ENCODE measurements at places on chromosomes 3 and 15. TPM values are rescaled to one million over a fixed set of nuclear protein-coding genes. Genes with fewer than 3 reads are reported as not detected.

GRCh38 chr15:80367094-80367493 lies 37.1 kb upstream of the ARNT2 start:
- H3K4me3 ChIP-seq, result no peak overlapping the region
- H3K36me3 ChIP-seq, result peaks cover 2% of the 10 kb centered on the region
- 0 out of 2 replicates have a peak, but pooled peaks cover 2% of the 10 kb centered on the region for H3K27me3 ChIP-seq
- DNase-seq, result peak; percentile 83

The BCHE gene
- 0.11 TPM for total RNA-seq

- no peak overlapping the region for H3K27ac ChIP-seq
- no peak overlapping the region for H3K4me3 ChIP-seq
- H3K4me1 ChIP-seq, result peaks cover 38% of the 10 kb centered on the region
- H3K36me3 ChIP-seq, result no peaks in the 10 kb centered on the region
- H3K27me3 ChIP-seq, result no peaks in the 10 kb centered on the region
Measured at GRCh38 chr15:70491201-70491621, 272.1 kb downstream of the UACA start.

The BOC gene
- total RNA-seq, result 0.47 TPM

The UROC1 gene
- not detected for total RNA-seq

The ASB14 gene
- 0.04 TPM for total RNA-seq

The LARP6 gene
- total RNA-seq, result not detected

DNA sequence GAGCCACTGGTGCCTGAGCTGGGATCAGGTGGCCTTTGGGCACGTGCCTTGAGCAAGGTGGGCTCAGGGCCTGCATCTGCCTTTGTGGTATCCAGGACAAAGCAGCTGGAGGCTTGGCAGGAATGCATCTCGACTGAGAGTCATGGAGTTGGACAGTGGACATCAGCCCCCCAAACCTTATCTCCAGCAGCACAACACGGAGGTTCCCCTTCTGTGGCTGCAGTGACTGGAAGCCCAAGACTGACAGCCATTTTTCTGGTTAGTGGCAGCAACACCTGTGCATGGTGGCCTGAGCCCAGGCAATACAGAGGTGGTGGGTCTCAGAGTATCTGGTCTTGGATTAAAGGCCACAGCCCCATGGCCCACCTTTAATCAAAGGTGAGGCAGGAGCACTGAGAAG lies 27.8 kb upstream of the TSEN2 start:
- H3K27me3 ChIP-seq, result no peaks in the 10 kb centered on the region
- no peak for DNase-seq
- no peaks in the 10 kb centered on the region for H3K36me3 ChIP-seq
- H3K27ac ChIP-seq, result no peak overlapping the region
- no peaks in the 10 kb centered on the region for H3K4me1 ChIP-seq

The RTP4 gene
- 3.4 TPM for total RNA-seq

DNA sequence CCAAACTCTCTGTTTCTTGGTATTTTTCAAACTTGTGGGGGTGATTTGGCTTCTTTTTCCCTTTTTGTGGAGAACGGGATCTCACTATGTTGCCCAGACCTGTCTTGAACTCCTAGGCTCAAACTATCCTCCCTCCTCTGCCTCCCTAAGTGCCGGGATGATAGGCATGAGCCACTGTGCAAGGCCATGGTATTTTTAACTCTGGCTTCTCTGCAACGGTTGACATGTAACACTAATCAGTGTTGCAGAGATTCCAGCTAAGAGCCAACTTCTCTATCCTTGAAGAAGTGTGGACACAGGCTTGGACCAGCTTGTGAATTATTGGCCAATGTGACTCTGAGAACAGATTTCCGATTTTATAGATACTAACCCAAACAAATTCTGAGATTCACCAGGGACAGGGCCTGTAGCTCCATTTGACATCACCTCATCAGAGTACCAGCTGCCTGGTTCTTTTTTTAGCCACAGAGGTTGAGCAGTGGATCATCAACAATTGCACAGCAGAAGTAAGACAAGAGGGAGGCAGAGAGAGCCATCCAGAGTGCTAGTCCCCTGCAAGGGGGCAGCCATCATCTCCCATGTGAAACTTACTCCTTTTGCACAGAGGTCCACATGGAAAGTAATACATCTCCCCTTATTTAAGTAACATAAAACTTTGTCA lies 98.1 kb upstream of the SYNPR start:
- no peaks in the 10 kb centered on the region for H3K36me3 ChIP-seq
- no peak overlapping the region for H3K27ac ChIP-seq
- no peak overlapping the region for H3K4me3 ChIP-seq
- DNase-seq, result no peak
- no peaks in the 10 kb centered on the region for H3K4me1 ChIP-seq

DNA sequence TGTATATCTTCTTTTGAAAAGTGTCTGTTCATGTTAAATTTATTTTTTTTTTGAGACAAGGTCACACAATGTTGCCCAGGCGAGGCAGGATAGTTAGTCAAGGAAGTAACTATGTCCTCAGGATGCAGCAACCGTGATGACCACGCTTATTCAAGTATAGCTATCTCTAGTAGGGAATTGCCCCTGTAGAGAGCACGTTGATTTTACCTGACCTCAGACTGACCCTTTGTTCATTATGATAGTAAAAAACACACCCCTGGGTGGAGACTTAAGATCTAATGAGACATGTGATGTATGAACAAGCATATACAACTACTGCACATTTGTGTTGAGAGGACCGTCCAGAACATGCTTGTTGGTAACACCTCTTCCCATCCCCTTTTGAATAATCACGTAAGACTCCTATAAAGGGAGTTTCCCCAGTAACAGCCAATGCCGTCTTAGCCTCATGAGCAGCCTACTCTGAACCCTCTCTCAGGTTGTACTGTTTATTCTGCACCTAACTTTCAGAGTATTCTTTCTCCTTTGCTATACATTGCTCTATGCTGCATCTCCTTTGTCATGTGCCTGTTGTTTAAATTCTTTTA lies 32.9 kb downstream of the ZNF621 start:
- 0 out of 2 replicates have a peak, but pooled peaks cover 3% of the 10 kb centered on the region for H3K4me1 ChIP-seq
- no peak overlapping the region for H3K27ac ChIP-seq
- no peaks in the 10 kb centered on the region for H3K36me3 ChIP-seq
- no peak overlapping the region for H3K4me3 ChIP-seq
- no peak for DNase-seq

The SPINT1 gene
- 3.4 TPM for total RNA-seq

- no peaks in the 10 kb centered on the region for H3K4me1 ChIP-seq
- H3K36me3 ChIP-seq, result no peaks in the 10 kb centered on the region
- H3K27me3 ChIP-seq, result no peaks in the 10 kb centered on the region
Measured at GRCh38 chr15:34279368-34279767, 54.6 kb downstream of the EMC4 start.

DNA sequence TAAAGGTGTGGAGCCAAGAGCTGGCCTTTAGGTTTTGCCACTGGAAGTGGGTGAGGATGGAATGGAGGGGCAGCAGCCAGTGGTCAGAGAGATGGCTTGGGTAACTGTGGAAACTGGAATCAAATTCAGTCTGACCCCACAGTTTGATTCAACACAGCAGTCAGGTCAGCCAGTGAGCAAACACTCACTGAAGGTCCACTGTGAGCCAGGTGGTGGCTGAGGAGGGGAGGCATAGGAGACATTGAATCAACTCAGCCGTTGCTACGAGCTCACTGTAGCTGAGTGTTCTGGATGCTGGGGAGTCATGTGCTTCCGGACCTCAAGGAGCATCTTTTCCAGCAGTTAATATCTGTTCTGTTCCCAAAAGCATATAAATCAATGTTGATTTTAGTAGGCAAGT lies 37.5 kb downstream of the LPP start:
- 0 out of 2 replicates have a peak, but pooled peaks cover 6% of the 10 kb centered on the region for H3K36me3 ChIP-seq
- H3K27me3 ChIP-seq, result no peaks in the 10 kb centered on the region
- peaks cover 20% of the 10 kb centered on the region for H3K4me1 ChIP-seq
- no peak overlapping the region for H3K4me3 ChIP-seq
- DNase-seq, result no peak

The GPR62 gene
- total RNA-seq, result not detected

- DNase-seq, result no peak
- no peaks in the 10 kb centered on the region for H3K4me1 ChIP-seq
- H3K27ac ChIP-seq, result no peak overlapping the region
- no peaks in the 10 kb centered on the region for H3K27me3 ChIP-seq
- no peak overlapping the region for H3K4me3 ChIP-seq
Measured at GRCh38 chr3:61463191-61463590, 98.2 kb upstream of the PTPRG start.

- DNase-seq, result no peak
- H3K4me3 ChIP-seq, result no peak overlapping the region
Measured at GRCh38 chr3:159892171-159892795, 96.4 kb upstream of the IL12A start.

GRCh38 chr15:89648106-89649012 lies 6.9 kb downstream of the KIF7 start:
- no peaks in the 10 kb centered on the region for H3K27me3 ChIP-seq
- DNase-seq, result no peak
- no peak overlapping the region for H3K27ac ChIP-seq
- H3K4me3 ChIP-seq, result no peak overlapping the region
- H3K36me3 ChIP-seq, result no peaks in the 10 kb centered on the region

The TM4SF4 gene
- total RNA-seq, result not detected

DNA sequence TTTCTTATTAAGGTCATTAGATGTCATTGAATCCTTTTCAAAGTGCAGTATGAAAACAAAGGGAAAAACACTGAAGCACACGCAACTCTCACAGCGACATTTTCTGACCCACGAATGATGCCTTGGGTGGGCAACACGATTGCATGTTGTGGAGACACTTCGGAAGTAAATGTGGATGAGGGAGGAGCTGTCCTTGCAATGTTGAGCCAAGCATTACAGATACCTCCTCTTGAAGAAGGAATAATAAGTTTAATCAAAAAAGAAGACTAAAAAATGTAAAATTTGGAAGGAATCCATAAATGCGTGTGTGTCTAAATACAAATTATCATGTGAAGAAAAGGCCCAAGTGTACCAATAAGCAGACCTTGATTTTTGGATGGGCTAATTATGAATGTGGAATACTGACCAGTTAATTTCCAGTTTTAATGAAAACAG lies 16.9 kb downstream of the THBS1 start:
- no peaks in the 10 kb centered on the region for H3K36me3 ChIP-seq
- no peak overlapping the region for H3K27ac ChIP-seq
- no peak overlapping the region for H3K4me3 ChIP-seq
- H3K27me3 ChIP-seq, result no peaks in the 10 kb centered on the region
- no peaks in the 10 kb centered on the region for H3K4me1 ChIP-seq

- H3K27me3 ChIP-seq, result no peaks in the 10 kb centered on the region
- no peaks in the 10 kb centered on the region for H3K4me1 ChIP-seq
- no peak for DNase-seq
- no peak overlapping the region for H3K4me3 ChIP-seq
- no peaks in the 10 kb centered on the region for H3K36me3 ChIP-seq
- no peak overlapping the region for H3K27ac ChIP-seq
Measured at GRCh38 chr3:56720849-56721248, 37.8 kb upstream of the TASOR start.

GRCh38 chr15:28861031-28861534 lies 12.6 kb upstream of the GOLGA6L7 start:
- H3K27me3 ChIP-seq, result no peaks in the 10 kb centered on the region
- no peaks in the 10 kb centered on the region for H3K4me1 ChIP-seq
- no peak for DNase-seq
- H3K36me3 ChIP-seq, result no peaks in the 10 kb centered on the region
- H3K4me3 ChIP-seq, result no peak overlapping the region

The MESP2 gene
- not detected for total RNA-seq

GRCh38 chr3:82082796-82083195 lies 321.4 kb upstream of the GBE1 start:
- H3K27me3 ChIP-seq, result no peaks in the 10 kb centered on the region
- no peaks in the 10 kb centered on the region for H3K4me1 ChIP-seq
- no peak overlapping the region for H3K27ac ChIP-seq
- H3K36me3 ChIP-seq, result no peaks in the 10 kb centered on the region
- no peak overlapping the region for H3K4me3 ChIP-seq
- DNase-seq, result no peak

DNA sequence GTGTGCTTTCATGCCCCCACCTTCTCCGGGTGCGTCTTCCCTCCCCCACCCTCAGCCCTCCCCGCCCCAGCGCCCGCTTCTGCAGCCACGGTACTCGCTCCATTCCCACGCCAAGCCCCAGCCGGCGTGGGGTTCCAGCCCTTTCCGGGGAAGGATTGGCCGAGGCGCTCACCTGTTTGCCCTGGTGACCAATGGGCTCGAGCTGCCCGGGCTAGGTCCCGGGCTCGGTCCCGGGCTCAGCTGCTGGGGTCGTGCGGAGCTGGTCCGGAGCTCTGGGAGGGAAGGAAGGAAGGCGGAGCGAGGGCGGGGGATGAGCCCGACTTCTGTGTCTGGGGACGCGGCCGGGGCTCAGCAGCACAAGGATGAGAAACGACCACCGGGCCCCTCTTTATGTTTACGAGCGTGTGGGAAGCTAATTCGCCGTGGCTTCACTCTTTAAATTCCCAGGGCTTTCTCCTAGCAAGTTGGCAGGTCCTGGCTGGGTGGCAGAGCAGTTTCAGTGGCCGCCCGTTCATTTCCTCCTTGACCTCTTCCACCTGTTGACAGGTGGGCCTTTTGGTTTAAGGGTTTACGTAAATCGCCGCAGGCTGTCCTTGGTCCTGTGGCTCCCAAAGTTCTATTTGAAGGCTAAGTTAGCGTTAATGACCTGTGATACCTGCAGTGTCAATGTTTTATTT lies at the start of gene IGSF10:
Gene IGSF10 (minus strand): TSS at position 288 of the 677 bp plus-strand sequence. CDS start 2,352 bp downstream, outside the sequence.
- H3K4me3 ChIP-seq, result no peak within 1 kb of the TSS
- H3K27me3 ChIP-seq, result no peaks in the 10 kb centered on the region
- DNase-seq, result no peak
- no peak within 1 kb of the TSS for H3K27ac ChIP-seq

DNA sequence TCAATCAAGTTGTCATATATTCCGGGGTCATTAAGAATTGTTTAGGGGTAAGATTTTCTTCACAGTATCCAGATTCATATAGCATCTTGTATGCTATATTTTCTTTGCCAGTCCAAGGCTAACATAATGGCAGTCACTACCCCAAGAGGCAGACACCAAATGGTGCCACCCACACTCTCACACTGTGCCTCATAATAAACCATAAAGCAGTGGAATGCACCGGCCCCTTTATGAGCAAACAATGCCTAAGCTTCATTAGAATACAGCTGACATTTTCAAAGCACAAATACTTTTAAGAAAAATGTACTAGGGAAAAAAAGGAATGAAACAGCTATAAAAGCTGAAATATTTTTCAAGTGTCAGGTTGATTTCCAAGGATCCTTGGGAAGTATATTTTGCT lies 121.6 kb downstream of the TFDP2 start:
- H3K27ac ChIP-seq, result 0 out of 2 replicates have a peak overlapping the region, but pooled peaks have one; percentile 40
- no peaks in the 10 kb centered on the region for H3K27me3 ChIP-seq
- peak; percentile 71 for DNase-seq
- no peaks in the 10 kb centered on the region for H3K36me3 ChIP-seq
- peak overlapping the region; percentile 88 for H3K4me3 ChIP-seq
- peaks cover 22% of the 10 kb centered on the region for H3K4me1 ChIP-seq

DNA sequence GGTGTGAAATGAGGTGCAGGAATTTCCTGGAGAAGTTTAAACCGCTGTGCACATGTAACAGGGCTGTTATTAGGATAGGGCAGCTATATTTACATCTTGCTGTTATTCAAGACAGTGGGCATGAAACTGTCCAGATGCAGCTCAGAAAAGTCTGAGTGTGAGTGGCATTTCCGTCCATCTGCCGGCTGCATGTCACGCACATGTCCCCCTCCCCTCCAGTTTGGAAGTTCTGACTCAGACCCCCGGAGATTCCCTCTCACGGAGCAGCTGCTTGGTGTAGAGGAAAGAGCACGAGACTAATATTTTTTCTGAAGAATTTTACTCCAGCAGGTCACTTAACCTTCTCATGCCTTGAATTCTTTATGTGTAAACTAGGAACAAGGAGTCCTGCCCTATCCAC lies 69.8 kb downstream of the FEM1B start:
- no peak overlapping the region for H3K4me3 ChIP-seq
- DNase-seq, result no peak
- H3K27ac ChIP-seq, result no peak overlapping the region
- H3K27me3 ChIP-seq, result no peaks in the 10 kb centered on the region
- H3K36me3 ChIP-seq, result no peaks in the 10 kb centered on the region

The MESD gene
- total RNA-seq, result 13.7 TPM

- no peak overlapping the region for H3K27ac ChIP-seq
- H3K4me3 ChIP-seq, result no peak overlapping the region
- H3K4me1 ChIP-seq, result peaks cover 12% of the 10 kb centered on the region
- DNase-seq, result no peak
- no peaks in the 10 kb centered on the region for H3K27me3 ChIP-seq
Measured at GRCh38 chr15:78682004-78682651, 41.1 kb upstream of the CHRNB4 start.
